Stimulated activated CD4-positive, alpha-beta T cell treated with anti-CD3 and anti-CD28 coated beads, TNF-alpha, amount 100 ng/mL, for 24 hours (primary cell): ENCODE measurements at places on chromosomes 16 and 17.

GRCh38 chr17:48554412-48555257, 9.7 kb upstream of the HOXB2 start:
- no peak for DNase-seq

DNA sequence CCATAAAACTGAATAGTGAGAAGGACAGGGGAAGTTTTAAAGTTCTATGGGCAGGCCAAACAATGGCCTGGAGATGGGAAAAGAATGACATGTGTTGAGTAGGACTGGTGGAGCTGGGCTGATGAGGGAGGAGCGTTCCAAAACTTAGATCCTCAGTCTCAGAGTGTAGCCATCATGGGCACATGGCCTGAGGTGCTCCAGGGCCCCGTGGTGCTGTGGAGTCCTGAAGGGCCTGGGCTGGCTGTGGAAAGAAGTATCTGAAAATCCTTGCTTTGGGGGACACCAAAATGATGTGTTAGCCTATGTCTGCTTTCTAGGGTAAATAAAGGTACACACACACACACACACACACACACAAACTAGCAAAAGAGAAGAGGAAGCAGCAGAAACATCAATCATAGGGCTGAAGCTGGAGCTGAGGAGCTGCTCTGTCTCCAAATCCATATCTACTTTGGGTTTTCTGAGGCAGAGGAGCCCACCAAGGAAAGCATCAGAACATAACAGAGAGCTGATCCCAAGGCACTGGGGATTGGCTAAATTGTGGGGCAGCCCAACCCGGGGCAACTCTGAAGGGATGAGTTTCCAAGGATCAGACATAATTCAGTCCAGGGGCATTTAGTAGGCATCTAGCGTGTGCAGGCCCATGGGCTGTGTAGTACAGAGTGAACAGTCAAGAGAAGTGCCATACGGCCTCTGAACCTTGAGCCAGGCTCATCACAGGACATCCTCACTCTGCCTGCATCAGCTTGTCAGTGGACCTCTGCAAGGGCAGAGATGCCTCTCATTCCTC, 85.2 kb downstream of the C16orf78 start:
- no peak for DNase-seq

DNA sequence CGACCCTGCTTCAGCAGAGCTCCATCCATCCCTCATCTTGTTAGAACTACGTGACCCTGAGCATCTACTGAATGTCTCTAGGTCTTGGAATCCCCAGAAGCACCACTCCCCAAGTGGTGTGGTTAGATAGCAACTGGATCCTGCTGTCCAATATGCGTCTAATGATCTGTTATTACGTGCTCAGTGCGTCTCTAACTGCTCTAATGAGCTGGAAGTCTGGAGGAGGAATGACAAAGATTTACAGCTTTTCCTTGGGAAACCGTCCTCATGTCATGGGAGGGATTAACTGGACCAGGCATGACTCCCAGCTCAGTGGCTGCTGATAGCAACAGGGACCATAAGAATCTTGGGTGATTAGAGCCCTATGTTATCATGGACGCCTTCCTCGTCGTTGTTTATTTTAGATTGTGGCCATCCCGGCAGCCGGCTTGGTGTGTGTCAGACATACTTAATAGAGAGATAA, 150.9 kb downstream of the HS3ST3B1 start:
- no peak for DNase-seq

- peak; percentile 38 for DNase-seq
These were observed 891 bp downstream of the CORO1A start for GRCh38 chr16:30184096-30184890.

DNA sequence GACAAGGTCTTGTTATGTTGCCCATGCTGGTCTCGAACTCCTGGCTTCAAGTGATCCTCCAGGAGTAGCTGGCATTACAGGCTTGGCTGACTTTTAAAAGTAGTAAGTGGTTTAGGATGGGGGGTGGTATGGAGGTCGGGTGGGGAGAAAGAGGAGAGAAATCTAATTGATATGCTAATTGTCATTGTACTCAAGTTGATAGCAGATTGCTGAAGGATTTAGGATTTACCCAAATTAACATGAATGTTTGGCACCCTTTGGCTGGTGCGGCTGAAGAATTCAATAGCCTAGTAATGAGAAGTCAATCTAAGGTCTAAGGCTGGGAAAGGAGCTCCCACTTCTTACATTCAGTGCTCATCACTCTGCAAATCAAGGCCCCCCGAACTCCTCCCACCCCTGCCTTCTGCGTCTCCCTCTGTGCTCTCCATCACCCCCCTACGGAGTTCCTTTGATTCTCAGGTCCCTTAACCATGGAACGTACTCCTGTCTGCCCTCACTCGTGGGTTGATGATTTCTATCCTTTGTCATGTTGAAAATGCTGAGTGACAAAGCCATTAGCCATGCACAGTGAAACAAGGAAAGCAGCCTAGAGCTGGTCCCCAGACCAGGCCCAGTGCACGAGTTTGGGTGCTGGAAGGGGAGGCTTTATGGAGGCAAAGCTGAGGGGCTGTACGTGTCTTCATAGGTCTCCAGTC, 17.3 kb downstream of the CDH13 start:
- no peak for DNase-seq

DNA sequence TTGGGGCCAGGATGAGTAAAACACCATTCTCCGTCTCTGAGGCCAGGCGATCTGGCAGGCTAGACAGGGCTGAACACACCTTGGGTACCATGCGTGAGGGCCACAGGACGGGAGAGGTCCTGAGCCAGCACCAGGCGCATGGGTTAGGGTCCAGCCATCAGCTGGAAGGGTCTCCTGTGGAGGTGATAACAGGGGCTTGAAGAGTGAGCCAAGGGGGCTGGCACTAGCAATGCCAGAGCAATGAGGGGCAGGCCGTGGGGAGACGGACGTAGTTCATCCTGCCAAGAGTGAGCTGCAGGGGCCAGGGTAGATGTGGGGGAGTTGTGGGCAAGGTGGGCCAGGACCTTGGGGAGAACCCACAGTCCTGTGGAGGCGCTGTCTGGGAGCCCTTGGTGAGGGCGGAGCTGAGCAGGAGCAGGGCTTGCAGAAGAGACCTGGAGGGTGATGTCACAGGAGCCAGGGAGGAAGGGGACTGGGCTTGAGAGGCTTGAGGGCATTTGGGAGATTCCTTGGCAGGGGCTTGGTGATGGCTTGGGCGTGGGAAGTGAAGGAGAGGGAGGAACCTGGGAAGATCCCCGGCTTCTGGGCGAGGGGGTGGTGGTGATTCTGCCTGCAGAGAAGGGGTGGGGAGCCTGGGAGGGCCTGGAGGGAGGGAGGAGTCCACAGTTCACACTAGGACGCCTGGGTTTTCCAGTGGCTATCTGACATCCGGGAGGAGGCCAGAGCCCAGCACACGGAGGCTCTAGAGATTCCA, 6.3 kb upstream of the NPTX1 start:
- no peak for DNase-seq

- no peak for DNase-seq
These were observed 421.9 kb downstream of the PMP22 start for GRCh38 chr17:14843086-14843795.

DNA sequence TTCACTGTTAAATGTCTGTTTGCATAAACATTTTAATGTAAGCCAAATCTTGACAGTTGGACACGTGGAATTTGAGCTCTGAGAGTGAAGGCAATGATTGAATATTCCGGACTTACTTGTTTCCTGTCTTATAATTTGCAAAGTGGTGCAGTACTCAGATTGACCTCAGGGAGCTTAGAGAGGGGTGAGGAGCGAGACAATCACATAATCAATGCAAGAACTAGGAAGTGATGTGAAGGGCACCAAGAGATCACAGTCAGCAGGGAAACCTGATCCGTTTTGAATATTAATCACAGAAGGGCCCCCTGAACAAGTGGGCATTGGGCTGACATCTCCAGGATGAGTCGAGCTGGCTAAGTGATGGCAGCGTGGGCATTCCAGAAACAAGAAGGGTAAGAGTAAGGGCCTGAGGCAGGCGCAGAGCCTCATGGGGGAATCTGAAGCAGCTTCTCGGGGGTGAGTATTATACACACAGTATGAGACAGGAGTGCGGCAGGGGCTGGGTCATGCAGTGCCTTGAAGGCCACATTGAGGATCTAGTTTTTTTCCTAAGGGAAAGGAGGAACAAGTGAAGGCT, 26.1 kb downstream of the TEX2 start:
- no peak for DNase-seq

- peak; percentile 91 for DNase-seq
These were observed at the start of gene TOP2A for GRCh38 chr17:40417609-40418427. Gene TOP2A, minus strand, starts transcription at chr17:40417896. Its CDS starts 105 bp downstream, at chr17:40417791.

DNA sequence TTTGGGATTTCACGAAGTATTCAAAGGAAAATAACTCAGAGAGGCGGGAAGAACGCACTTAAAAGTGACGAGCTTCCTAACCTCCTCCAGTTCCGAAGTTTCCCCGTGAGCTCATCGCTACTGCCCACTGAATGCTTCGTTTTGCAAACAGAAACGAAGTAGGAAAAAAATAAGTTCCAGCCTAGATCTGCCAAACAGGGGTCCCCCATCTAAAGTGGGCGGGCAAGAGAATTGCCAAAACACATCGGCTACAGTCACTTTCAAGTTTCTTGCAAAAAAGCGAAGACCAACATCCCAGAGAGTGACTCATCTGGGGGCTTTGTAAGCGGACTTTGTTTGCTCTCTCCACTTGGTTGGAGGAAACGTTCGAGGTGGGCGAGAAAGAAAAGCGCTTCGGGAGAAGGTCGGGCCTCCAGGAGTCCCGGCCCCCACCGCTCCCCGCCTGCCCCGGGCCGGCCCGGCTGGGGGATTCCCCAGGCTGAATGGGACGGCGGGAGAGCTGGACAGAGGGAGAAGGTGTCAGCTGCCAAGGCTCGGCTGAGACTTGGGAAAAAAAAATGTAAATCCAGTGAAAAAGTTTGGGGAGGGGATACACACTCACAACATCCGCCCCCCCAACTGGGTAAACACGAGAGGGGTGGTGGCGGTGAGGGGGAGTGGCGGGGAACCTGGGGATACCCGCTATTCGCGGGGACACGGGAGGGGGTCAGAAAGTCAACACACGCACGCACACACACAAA, 1.0 kb downstream of the VEZF1 start:
- DNase-seq: peak; percentile 35
